Natural killer cell treated with Interleukin-12 subunit alpha and Interleukin-12 subunit beta and Interleukin-15 and Interleukin-18, amount 100 ng/mL, for 72 hours (primary cell): ENCODE measurements at places on chromosomes 5 and 9. TPM values are rescaled to one million over a fixed set of nuclear protein-coding genes. Genes with fewer than 3 reads are reported as not detected.

- H3K27me3 ChIP-seq, result no peaks in the 10 kb centered on the region
- no peak overlapping the region for H3K4me3 ChIP-seq
- peaks cover 48% of the 10 kb centered on the region for H3K4me1 ChIP-seq
- H3K36me3 ChIP-seq, result peaks cover 5% of the 10 kb centered on the region
- no peak for DNase-seq
Measured at GRCh38 chr9:112271466-112272098, 61.8 kb downstream of the PTBP3 start.

- peaks cover 4% of the 10 kb centered on the region for H3K36me3 ChIP-seq
- H3K27me3 ChIP-seq, result no peaks in the 10 kb centered on the region
- no peaks in the 10 kb centered on the region for H3K4me1 ChIP-seq
- DNase-seq, result no peak
Measured at GRCh38 chr5:154118893-154119336, 71.6 kb upstream of the GALNT10 start.

The HAVCR2 gene
- 378 TPM for total RNA-seq

The SLC25A2 gene
- total RNA-seq, result 0.67 TPM

- H3K36me3 ChIP-seq, result no peaks in the 10 kb centered on the region
- H3K4me3 ChIP-seq, result no peak overlapping the region
- no peak for DNase-seq
- no peak overlapping the region for H3K27ac ChIP-seq
- peaks cover 12% of the 10 kb centered on the region for H3K27me3 ChIP-seq
Measured at GRCh38 chr5:80296121-80296520, 23.7 kb upstream of the SPZ1 start.

The GABRA6 gene
- total RNA-seq, result not detected

The FER gene
- 22.1 TPM for total RNA-seq

GRCh38 chr9:124828489-124829333 lies 24.5 kb upstream of the WDR38 start:
- no peaks in the 10 kb centered on the region for H3K27me3 ChIP-seq

DNA sequence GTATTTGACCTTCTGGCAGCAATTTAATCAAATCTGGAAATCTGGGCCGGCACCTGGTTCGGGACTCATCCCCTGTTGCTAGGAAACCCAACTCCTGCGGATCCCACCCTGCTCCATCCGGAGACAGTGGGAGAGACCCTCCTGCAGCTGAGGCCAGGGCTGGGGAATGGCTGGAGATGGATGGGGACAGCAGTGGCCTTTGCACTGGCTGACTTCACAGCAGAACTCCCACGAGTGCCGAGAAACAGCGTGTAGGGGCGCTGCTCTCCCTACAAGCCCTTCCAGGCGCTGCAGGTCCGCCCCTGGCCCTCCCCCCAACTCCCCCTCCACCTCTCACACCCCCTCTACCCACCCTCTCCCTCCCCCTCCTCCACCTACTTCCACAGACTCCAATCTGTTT lies 105.8 kb upstream of the PPP1R26 start:
- no peaks in the 10 kb centered on the region for H3K36me3 ChIP-seq
- H3K4me3 ChIP-seq, result no peak overlapping the region
- no peaks in the 10 kb centered on the region for H3K4me1 ChIP-seq
- no peaks in the 10 kb centered on the region for H3K27me3 ChIP-seq
- H3K27ac ChIP-seq, result no peak overlapping the region
- DNase-seq, result no peak

- H3K4me1 ChIP-seq, result no peaks in the 10 kb centered on the region
- no peak overlapping the region for H3K27ac ChIP-seq
- no peaks in the 10 kb centered on the region for H3K36me3 ChIP-seq
Measured at GRCh38 chr5:1917830-1918487, 35.2 kb upstream of the IRX4 start.

DNA sequence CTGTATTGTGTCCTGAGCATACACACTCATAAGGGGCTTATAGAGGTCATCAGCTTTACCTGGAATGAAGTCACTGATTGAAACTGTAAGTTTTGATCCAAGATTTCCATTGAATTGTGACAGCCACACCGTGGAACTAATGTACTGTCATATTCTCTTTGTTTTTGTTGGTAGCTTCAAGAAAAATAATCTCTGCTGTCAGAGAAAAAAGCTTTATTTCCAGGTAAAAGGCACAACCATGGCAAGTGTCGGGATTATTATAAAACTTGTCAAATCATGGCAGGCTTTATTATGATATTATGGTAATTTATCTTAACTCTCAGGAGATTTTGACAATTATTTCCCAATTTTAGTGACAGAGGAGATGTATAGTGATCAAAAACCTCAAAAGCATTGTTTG lies 191.2 kb downstream of the FAM170A start:
- H3K4me3 ChIP-seq, result no peak overlapping the region
- no peak for DNase-seq
- H3K36me3 ChIP-seq, result no peaks in the 10 kb centered on the region
- H3K27me3 ChIP-seq, result no peaks in the 10 kb centered on the region
- H3K27ac ChIP-seq, result no peak overlapping the region

GRCh38 chr9:91176426-91176825 lies 185.3 kb downstream of the AUH start:
- no peaks in the 10 kb centered on the region for H3K27me3 ChIP-seq
- peaks cover 50% of the 10 kb centered on the region for H3K4me1 ChIP-seq
- H3K4me3 ChIP-seq, result no peak overlapping the region
- peaks cover 14% of the 10 kb centered on the region for H3K36me3 ChIP-seq

DNA sequence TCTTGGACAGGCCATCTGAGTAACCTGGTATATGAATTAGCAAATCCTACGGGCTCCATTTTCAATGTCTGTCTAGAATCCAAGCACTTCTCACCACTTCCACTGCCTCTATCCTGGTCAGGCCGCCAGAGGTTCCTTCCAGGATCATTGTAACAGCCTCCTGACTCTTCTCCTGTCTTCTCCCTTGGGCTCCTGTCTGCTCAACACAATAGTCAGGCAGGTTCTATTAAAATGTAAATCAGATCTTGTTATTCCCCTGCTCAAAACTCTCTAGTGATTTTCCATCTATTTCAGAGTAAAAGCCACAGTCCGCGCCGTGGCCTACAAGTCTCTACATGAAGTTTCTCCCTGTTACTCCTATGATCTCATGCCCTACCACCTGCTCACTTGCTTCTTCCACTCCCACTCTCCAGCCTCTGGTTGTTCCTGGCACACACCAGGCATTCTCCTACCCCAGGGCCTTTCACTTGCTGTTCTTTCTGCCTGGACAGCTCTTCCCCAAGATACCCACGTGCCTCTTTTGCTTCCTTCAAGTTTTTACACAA lies 21.7 kb downstream of the ZNF366 start:
- no peaks in the 10 kb centered on the region for H3K4me1 ChIP-seq
- no peak for DNase-seq
- H3K36me3 ChIP-seq, result no peaks in the 10 kb centered on the region
- no peak overlapping the region for H3K27ac ChIP-seq

The GDA gene
- not detected for total RNA-seq

DNA sequence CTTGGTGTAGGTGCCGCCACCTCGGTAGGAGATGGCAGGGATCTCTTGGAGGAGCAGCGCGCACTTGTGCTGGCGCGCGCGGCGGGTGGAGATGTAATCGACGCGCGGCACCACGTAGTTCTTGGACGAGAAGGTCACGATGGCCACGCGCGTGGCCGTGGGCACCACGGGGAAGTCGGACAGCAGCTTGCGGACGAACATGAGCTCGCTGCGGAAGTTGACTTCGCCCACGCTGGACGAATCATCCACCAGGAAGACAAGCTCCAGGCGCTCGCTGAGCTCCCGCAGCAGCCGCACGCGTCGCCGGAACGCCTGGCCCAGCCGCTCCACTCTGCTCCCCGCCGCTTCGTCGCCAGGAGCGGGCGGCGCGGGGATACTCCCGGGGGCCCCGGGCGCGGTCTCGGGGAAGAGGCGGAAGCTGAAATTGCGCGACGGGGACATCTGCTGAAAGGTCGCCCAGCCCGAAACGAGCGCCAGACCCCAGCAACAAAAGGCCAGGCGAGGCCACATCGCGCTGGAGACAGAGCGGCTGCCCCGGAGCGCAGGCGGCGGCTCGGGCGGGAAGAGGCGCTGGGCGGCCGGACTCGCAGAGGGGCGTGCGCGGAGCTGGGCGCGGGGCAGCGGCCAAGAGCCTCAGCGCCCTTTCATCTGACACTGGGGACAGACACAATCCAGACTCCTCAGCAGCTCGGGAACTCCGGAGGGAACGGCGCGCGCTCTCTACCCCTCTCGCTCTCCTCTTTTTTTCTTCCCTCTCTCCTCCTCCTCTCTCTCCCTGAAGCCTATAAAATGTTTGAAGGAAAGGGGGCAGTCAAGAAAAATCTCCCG lies at the start of gene SVEP1:
TSS of gene SVEP1 (minus strand) at position 708 of the 828 bp plus-strand sequence. CDS start at position 510, 198 bp downstream.
- H3K4me1 ChIP-seq, result no peaks in the 10 kb centered on the region
- H3K36me3 ChIP-seq, result no peaks in the 10 kb centered on the region
- DNase-seq, result no peak
- no peak within 1 kb of the TSS for H3K27ac ChIP-seq
- peaks cover 18% of the 10 kb centered on the region for H3K27me3 ChIP-seq

DNA sequence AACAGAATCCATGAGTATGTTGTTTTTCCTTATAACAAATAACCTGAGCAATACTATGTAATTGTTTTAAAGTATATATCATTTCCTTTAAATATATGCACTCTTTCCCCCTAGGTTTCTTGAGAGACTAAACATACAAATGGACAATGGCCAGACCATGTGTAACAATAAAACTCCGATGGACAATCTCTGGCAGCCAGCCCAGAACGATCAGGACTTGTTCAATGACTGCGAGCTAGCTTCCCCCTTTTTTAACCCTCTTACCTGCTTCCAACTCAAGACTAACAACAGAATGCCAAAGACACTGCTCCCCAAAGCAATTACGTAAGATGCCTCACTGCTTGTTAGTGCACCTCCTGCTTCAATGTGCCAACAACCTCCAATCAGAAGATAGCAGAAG lies 94.9 kb downstream of the HTR4 start:
- H3K4me3 ChIP-seq, result no peak overlapping the region
- DNase-seq, result no peak
- no peaks in the 10 kb centered on the region for H3K4me1 ChIP-seq

The FAM151B gene
- 0.12 TPM for total RNA-seq

DNA sequence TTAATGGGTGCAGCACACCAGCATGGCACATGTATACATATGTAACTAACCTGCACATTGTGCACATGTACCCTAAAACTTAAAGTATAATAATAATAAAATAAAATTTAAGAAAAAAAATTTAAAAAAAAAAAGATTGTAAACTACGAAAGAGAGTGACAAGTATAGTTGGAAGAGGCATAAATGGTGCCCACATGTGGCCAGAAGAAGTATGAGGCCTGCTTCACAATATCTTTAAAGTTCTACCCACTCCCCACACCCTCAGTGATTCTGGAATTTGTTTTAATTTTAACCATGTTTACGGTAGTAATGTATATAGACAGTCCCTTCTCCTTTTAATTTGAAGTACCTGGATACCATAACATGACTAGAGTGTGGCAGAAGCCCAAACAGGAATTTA lies 172.7 kb downstream of the CHSY3 start:
- no peak for DNase-seq
- no peaks in the 10 kb centered on the region for H3K4me1 ChIP-seq
- no peaks in the 10 kb centered on the region for H3K27me3 ChIP-seq
- H3K4me3 ChIP-seq, result no peak overlapping the region
- H3K36me3 ChIP-seq, result no peaks in the 10 kb centered on the region

GRCh38 chr5:72633649-72634048 lies 126.4 kb upstream of the ZNF366 start:
- no peak overlapping the region for H3K27ac ChIP-seq
- H3K27me3 ChIP-seq, result peaks cover 26% of the 10 kb centered on the region
- H3K4me3 ChIP-seq, result no peak overlapping the region
- H3K36me3 ChIP-seq, result no peaks in the 10 kb centered on the region

- peaks cover 42% of the 10 kb centered on the region for H3K4me1 ChIP-seq
- peak; percentile 74 for DNase-seq
- H3K36me3 ChIP-seq, result no peaks in the 10 kb centered on the region
- peak overlapping the region; percentile 93 for H3K4me3 ChIP-seq
- peak overlapping the region; percentile 88 for H3K27ac ChIP-seq
Measured at GRCh38 chr5:93622240-93622885, 39.3 kb downstream of the NR2F1 start.

DNA sequence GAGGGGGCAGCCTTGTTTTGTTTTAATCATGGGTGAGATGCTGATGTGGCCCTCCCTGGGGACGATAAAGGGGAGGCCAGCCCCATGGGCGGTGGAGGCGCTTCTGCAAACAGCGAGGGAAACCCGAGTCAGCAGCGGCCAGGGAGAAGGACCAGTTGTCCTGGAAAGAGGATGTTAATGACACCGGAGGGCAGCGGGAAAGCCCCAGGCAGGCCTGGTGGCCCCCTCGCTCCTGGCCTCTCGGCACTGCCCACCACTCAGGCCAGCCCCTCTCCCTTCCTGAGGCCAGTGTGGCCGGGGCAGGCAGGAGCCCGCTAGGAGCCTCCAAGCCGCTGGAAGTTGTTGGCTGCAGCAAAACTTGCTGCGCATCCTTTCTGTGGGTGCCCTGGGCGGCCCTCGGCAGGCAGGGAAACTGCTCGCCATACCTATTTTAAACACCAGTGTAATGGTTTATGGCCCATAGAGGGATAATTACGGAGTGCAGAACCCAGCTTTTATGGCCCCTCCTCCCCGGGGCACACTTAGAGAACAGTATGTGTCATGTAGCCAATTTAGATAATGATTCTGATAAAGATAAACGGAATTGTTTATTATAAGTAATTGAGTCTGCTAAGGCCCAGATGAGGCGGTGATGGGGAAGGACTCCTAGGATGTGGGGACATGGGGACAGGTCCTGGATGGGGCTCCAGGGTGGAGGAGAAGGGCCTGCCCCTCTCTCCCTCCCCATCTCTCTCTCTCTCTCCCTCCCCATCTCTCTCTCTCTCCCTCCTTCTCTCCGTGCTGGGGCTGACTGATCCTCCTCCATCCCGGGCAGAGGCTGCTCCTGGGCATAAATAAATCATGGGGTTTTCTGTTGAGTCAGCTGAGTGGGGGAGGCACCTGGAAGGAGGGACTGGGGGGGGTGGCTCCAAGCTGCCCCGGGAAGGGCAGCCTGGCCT lies 36.9 kb downstream of the LMX1B start:
- no peaks in the 10 kb centered on the region for H3K36me3 ChIP-seq
- H3K27me3 ChIP-seq, result peaks cover 54% of the 10 kb centered on the region
- no peaks in the 10 kb centered on the region for H3K4me1 ChIP-seq

GRCh38 chr5:53895091-53895683 lies 334.7 kb downstream of the NDUFS4 start:
- no peaks in the 10 kb centered on the region for H3K36me3 ChIP-seq
- H3K4me1 ChIP-seq, result peaks cover 5% of the 10 kb centered on the region
- H3K27me3 ChIP-seq, result no peaks in the 10 kb centered on the region
- no peak overlapping the region for H3K27ac ChIP-seq
- no peak for DNase-seq
- H3K4me3 ChIP-seq, result no peak overlapping the region

- no peaks in the 10 kb centered on the region for H3K36me3 ChIP-seq
- H3K4me3 ChIP-seq, result peak overlapping the region; percentile 86
Measured at GRCh38 chr5:79235261-79235633, 684 bp upstream of the JMY start.

DNA sequence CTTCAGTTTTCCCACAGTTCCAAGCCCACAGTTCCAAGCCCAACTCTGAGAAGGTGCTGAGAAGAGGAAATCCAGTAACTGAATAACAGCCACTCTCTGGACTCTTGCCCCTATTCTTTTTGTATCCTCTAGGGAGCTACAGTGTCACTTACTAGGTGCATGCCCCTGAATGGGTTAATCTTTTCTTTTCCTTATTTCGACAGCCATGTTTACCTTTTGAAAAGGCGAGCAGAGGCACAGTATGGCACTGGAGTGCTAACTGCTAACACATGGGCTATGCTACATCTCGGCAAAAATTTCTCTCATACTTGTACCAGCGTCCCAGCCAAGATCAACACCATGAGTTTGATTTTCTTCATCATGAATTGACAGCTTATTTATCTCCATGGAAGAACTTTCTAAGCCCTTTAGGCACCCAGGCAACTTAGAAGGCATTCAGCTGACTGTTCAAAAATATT lies 222.6 kb downstream of the EBF1 start:
- peaks cover 6% of the 10 kb centered on the region for H3K36me3 ChIP-seq
- DNase-seq, result no peak
- no peak overlapping the region for H3K4me3 ChIP-seq
- H3K4me1 ChIP-seq, result peaks cover 32% of the 10 kb centered on the region
- H3K27me3 ChIP-seq, result peaks cover 14% of the 10 kb centered on the region

GRCh38 chr9:75414371-75415160 lies 326.3 kb downstream of the OSTF1 start:
- H3K27me3 ChIP-seq, result peaks cover 3% of the 10 kb centered on the region
- no peak for DNase-seq
